Muscle of arm (tissue), 14 donors: ENCODE measurements at places on chromosomes 1 and 21. TPM values are rescaled to one million over a fixed set of nuclear protein-coding genes. Genes with fewer than 3 reads are reported as not detected.
A peak's percentile ranks its signal among the peaks of the same experiment; 100 is the strongest.

DNA sequence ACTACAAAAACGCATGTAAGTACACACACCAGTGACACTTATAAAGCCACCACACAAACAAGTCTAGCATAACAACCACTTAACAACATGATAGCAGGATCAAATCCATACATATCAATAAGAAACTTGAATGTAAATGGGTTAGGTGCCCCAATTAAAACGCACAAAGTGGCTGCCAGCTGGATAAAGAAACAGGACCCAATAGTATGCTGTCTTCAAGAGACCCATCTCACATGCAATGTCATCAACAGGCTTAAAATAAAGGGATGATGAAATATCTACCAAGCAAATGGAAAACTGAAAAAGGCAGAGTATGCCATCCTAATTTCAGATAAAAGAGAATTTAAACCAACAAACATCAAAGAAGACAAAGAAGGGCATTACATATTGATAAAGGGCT is 109.6 kb downstream of the SLC5A9 start:
- DNase-seq = no peak

- DNase-seq = no peak
Measured at GRCh38 chr1:216224233-216224632, 199.0 kb downstream of the USH2A start.

DNA sequence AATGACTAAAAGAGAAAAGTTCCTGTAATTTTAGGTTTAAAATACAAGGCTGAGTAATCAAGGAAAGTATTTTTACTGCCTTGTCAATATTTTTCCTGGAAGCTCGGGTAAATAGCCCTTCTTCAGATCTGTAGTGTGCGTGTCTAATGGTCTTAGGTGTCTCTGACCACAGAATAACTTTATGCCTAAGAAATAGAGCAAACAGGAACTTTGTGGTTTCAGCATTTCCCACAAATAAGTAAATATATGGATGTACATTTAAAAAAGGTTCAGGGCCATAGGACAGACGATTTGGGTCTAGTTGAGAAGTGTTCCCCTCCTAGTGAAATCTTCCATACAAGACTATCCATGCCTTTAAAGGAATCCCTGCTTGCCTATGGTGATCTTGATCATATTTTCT is 107.0 kb downstream of the ZC3H11B start:
- no peak for DNase-seq

DNA sequence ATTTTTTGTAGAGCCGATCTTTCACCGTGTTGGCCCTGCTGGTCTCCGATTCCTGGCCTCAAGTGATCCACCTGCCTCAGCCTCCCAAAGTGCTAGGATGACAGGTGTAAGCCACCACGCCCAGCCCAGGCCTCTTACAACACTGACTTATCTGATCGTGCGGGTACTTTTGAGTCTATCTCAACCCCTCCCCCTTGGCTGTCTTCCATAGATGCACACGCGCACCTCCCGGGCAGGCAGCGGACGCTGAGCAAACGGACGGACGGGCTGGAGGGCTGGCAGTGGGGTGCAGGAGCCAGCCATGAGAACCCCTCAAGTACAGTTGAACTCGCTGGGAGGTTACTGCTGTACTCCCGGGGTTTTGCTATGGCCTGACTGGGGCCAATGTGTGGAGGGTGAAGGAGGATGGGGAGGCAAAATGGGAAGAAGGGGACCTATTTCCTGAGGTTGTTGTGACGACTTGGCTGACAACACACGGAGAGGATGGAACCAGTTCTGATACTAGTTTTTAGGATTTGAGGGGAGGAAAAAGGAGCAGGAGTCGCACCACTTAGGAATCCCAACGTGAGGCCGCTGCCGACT is 959 bp downstream of the CD58 start:
- DNase-seq = peak; percentile 26

INAVA gene
- 2.9 TPM for polyA plus RNA-seq

- no peak for DNase-seq
Measured at GRCh38 chr1:46012236-46012635, 120.2 kb downstream of the PIK3R3 start.

DNA sequence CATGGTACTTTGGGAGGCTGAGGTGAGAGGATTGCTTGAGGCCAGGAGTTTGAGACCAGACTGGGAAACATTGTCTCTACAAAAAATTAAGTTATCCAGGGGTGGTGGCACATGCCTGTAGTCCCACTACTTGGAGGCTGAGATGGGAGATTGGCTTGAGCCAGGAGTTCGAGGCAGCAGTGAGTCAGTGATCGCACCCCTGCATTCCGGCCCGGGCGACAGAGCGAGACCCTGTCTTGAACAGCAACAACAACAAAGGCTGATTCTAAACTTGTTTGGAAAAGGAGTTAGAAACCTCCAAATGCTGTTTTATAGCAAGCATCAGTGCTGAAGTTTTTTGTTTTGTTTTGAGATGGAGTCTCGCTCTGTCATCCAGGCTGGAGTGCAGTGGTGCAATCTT is 14.7 kb downstream of the LYPD8 start:
- no peak for DNase-seq

CCDC181 gene
- polyA plus RNA-seq = 1.1 TPM

DNA sequence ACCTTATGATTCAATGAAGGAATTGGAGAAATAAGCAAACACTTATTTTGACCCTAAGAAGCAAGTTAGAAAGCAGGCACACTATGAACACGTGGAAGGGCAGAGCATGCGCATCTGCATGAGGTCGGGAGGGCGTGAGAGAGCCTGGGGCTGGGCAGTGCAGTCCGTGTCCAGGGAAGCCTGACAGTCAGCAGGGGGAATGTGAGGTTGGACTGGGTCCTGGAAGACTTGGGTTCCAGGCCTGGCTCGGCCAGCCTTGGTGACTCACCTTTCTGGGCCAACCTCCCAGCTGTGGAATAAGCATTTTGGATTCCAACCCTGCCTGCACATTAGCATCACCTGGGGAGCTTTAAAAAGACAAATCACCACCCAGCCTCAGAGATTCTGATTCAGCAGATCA is 26.6 kb upstream of the LMX1A start:
- peak; percentile 73 for DNase-seq

DNA sequence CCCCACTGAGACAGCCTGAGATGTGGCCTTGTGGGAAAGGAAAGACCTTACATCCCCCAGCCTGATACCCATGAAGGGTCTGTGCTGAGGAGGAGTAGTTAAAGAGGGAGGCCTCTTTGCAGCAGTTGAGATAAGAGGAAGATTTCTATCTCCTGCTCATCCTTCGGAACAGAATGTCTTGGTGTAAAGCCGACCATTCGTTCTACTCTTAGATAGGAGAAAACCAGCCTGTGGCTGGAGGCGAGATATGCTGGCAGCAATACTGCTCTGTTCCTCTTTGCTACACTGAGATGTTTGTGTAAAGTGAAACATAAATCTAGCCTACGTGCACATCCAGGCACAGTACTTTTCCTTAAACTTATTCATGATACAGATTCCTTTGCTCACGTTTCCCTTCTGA is 1.5 kb upstream of the CCDC27 start:
- DNase-seq = no peak

DNA sequence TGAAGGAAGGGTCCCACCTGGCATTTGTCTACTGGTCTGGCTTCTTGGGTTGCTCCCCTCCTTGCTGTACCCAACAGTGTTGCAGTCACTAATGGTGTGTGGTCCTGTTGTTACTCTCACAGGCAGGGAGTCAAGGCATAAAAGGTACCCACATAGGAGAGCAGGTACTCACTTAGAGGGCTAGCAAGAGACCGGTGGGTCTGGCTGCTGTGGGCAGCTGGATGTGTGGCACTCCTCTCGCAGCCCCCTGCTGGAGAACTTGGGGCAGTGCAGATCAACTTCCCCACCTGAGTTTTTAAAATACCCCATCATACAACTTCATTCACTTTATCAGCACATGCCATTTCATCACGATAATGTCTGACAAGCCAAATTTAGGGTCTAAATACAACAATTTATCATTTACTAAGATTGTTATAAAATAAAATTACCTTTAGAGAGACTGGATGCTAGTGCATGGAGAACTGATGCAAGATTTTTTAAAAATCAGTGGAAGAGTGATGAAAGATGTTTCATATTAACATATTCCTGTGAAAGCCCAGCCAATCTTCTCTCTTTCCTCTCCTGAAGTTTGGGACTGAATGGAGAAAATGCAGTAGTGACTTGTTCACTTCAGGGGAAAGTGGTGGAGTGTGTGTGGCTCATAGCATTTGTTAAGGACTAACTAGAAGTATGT is 42.8 kb downstream of the ACP6 start:
- DNase-seq = peak; percentile 31

DNA sequence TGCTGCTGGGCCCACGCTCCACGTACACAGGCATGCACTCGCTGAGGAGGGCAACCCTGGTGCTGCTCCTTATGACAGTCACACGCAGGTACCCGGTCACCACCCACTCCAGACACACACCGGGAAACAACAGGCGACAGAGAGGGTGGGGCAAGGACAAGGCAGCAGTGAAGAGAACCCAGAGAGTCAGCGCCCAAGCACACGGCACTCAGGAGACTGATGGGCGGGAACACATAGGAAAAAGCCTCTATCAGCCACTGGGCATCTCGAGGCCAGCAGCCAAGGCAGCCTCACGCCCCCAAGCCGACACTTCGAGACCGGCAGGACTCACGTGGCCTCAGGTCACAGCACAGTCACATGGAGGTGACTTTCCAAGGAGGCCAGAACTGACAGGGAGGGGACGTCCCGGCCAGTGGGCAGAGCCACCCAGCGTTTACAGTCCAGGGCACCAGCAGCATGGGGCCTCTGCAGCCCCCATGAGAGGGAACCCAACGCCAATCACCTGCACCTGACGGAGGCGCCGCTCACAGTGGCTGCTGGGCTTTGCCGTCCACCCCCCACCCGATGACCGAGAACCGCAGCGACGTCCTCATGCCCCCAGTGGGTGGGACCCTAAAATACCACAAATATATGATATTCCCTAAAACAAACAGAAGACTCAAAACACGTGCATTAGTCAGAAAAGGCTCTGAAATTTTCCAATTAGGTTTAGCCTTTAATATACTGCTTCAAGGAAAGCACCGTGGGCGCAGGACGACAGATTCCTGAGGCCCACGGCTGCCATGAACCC is 19.7 kb downstream of the PTTG1IP start:
- DNase-seq = no peak

OBSCN gene
- polyA plus RNA-seq = 355 TPM

- no peak for DNase-seq
Measured at GRCh38 chr1:111372336-111372965, 55.1 kb downstream of the OVGP1 start.

- no peak for DNase-seq
Measured at GRCh38 chr21:36359185-36359584, 26.0 kb upstream of the CHAF1B start.

RNF223 gene
- polyA plus RNA-seq = 0.13 TPM

DNA sequence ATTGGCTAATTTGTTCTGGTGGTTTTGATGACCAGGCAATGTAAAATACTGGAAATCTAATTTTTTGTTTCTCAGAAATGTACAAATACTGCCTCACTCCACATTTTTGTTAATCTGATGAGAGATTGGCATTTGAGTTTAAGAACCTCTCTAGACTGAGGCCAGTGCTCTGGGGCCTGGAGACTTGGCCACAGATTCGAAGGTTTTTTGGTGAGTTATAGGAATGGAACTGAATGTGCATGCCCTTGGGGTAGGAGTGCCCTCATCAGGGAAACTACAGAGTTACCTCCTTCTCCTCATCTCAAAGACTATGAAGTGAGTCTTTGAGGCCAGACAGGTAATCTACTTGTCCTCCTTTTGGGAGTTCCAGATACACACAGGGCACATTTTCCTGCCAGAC is 347.9 kb downstream of the LTN1 start:
- no peak for DNase-seq

DNA sequence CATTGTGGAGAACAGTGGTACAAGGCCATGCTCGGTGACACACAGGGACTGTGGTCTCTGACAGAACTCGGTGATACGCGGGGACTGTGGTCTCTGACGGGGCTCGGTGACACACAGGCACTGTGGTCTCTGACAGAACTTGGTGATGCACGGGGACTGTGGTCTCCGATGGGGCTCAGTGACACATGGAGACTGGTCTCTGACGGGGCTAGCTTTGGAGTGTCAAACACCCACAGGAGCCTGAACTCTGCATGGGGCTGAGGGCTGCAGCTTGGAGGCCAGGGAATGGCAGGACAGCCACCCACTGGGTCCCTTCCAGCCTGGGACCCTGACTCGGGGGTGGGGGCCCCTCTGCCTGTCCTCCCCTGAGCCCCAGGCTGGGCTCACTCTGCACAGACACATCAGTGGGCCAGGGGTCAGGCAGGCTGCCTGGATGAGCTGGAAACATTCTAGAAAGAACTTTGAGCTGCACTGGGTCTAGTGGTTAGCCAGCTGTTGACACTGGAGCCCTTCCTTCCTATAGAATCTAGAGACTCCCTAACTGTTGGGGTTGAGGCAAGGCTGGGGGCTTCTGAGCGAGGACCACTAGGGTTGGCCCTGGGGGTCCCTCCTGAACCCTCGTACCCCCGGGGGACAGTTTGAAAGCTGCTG is 49.8 kb downstream of the DISP3 start:
- DNase-seq = no peak

HRNR gene
- 0.21 TPM for polyA plus RNA-seq

OR6N1 gene
- not detected for polyA plus RNA-seq

DNA sequence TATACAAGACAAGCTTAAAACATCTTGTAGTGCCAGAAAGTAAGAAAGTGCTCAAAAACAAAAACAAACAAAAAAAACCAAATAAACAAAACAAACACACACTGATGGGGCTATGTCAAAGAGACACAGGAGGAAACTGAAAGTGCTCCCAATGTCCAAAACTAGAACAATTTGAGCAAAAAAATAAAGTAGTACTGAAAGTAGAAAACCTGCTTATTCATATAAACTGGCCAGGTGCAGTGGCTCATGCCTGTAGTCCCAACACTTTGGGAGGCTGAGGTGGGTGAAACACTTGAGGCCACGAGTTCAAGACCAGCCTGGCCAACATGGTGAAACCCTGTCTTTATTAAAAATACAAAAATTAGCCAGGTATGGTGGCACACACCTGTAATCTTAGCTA is 129.9 kb downstream of the GLUL start:
- no peak for DNase-seq
